Heart right ventricle (tissue), 16 donors: ENCODE measurements at places on chromosomes 1 and 21. TPM values are rescaled to one million over a fixed set of nuclear protein-coding genes. Genes with fewer than 3 reads are reported as not detected.
A peak's percentile ranks its signal among the peaks of the same experiment; 100 is the strongest.

DNA sequence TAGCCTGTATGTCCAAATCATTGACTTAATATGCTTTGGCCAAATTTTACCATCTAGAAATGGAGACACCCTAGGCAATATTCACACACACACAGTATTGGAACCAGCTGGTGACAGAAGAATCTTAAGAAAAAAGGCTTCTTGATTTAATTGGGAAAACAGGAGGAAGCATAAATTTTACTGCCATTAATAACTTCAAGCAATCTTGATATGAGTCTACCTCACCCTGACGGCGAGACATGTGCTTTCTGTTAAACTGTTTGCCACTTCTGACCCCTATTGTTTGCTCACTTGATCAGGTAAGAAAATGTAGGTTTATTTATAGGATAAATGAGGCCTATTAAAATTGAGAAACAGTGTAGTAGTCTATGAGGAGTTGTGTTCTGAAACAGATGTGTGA, 73.2 kb downstream of the KIFAP3 start:
- no peak for DNase-seq
- H3K27ac ChIP-seq = no peak overlapping the region
- no peaks in the 10 kb centered on the region for H3K36me3 ChIP-seq
- H3K4me1 ChIP-seq = peaks cover 15% of the 10 kb centered on the region

The NECTIN4 gene
- not detected for polyA plus RNA-seq

- H3K4me1 ChIP-seq = peaks cover 16% of the 10 kb centered on the region
- DNase-seq = no peak
- peaks cover 7% of the 10 kb centered on the region for H3K36me3 ChIP-seq
- peak overlapping the region; percentile 94 for H3K27ac ChIP-seq
Observed at GRCh38 chr21:33302055-33302454, 22.7 kb upstream of the IFNAR1 start.

The CFHR1 gene
- not detected for polyA plus RNA-seq

- no peak for DNase-seq
- peaks cover 79% of the 10 kb centered on the region for H3K4me1 ChIP-seq
- H3K27ac ChIP-seq = peak overlapping the region; percentile 69
- no peaks in the 10 kb centered on the region for H3K27me3 ChIP-seq
- no peaks in the 10 kb centered on the region for H3K36me3 ChIP-seq
Observed at GRCh38 chr1:27436204-27437159, 44.1 kb downstream of the GPR3 start.

The DNALI1 gene
- 1.9 TPM for polyA plus RNA-seq

- H3K4me1 ChIP-seq = peaks cover 72% of the 10 kb centered on the region
- H3K27me3 ChIP-seq = no peaks in the 10 kb centered on the region
- H3K36me3 ChIP-seq = peaks cover 52% of the 10 kb centered on the region
Observed at GRCh38 chr1:115669002-115669673, 27.4 kb downstream of the VANGL1 start.

DNA sequence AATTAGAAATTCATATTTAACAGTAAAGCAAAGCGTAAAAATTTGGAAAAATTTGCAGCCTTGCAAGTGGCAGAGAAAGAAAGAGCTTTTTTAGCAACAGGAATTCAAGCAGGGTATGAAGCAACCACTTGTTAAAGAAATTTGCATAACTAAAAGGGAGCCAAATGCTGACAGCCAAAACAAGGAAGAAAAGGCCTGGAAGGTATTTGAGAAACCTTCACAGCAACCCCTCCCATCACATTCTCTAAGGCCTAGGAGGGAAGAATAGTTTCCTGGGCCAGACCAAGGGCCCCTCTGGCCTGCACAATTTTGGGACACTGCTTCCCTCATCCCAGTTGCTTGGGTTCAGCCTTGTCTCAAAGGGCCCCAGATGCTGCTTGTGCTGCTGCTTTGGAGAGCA, 672.4 kb upstream of the TMPRSS15 start:
- no peak for DNase-seq
- H3K36me3 ChIP-seq = no peaks in the 10 kb centered on the region
- H3K4me1 ChIP-seq = no peaks in the 10 kb centered on the region
- no peaks in the 10 kb centered on the region for H3K27me3 ChIP-seq
- no peak overlapping the region for H3K27ac ChIP-seq

The SLFNL1 gene
- 0.22 TPM for polyA plus RNA-seq

GRCh38 chr1:156079762-156080161, 2.5 kb downstream of the MEX3A start:
- no peaks in the 10 kb centered on the region for H3K27me3 ChIP-seq
- no peaks in the 10 kb centered on the region for H3K36me3 ChIP-seq
- H3K4me1 ChIP-seq = peaks cover 21% of the 10 kb centered on the region
- no peak for DNase-seq
- no peak overlapping the region for H3K4me3 ChIP-seq
- H3K27ac ChIP-seq = no peak overlapping the region

- DNase-seq = no peak
- no peak overlapping the region for H3K4me3 ChIP-seq
- H3K27me3 ChIP-seq = no peaks in the 10 kb centered on the region
Observed at GRCh38 chr1:30521261-30521865, 202.0 kb downstream of the MATN1 start.

GRCh38 chr1:167439301-167439988, 78.9 kb downstream of the CD247 start:
- peak overlapping the region; percentile 46 for H3K4me3 ChIP-seq
- H3K27ac ChIP-seq = no peak overlapping the region
- no peaks in the 10 kb centered on the region for H3K36me3 ChIP-seq

DNA sequence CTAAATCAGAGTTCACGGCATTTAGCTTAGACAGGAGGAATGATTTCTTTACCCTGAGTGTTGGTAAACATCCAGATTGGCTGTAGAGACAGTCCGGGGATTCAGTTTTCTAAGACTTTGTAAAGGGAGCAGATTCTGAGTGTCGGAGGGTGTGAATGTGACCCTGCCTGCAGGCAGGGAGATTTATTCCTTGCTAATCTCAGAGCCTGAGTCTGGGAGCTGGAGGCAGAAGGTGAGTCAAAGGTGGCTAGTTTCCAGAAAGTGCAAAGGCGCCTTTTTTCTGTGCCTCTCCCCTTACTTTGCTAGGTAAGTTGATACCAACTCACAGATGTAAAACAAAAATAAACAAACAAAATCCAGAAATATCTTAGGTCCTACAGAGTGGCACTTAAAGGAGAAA, 11.7 kb downstream of the ATP1B1 start:
- no peak overlapping the region for H3K4me3 ChIP-seq
- H3K36me3 ChIP-seq = no peaks in the 10 kb centered on the region
- peaks cover 41% of the 10 kb centered on the region for H3K4me1 ChIP-seq
- DNase-seq = no peak

- H3K4me1 ChIP-seq = no peaks in the 10 kb centered on the region
- H3K27me3 ChIP-seq = no peaks in the 10 kb centered on the region
- no peak overlapping the region for H3K4me3 ChIP-seq
- no peaks in the 10 kb centered on the region for H3K36me3 ChIP-seq
Observed at GRCh38 chr1:3498986-3499385, 44.5 kb downstream of the ARHGEF16 start.

DNA sequence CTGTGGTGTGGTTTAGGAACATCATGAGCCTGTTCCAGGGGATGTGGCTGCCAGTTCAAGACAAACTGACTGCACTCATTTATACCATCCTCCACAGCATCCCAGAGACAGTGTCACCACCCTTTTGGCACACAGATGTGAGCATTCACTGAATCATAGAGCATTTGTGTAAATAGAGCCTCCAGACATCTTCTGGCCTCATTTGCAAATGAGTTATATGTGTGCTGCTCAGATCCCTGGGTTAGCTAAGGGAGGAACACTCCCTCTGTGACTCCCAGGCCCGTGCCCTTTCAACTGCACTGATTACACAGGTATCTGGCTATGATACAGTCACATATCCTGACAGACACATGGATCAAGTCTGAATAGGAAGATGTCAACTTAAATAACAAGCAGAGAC, 351.5 kb upstream of the PLD5 start:
- no peaks in the 10 kb centered on the region for H3K36me3 ChIP-seq
- H3K27me3 ChIP-seq = no peaks in the 10 kb centered on the region
- peak overlapping the region; percentile 14 for H3K27ac ChIP-seq
- no peaks in the 10 kb centered on the region for H3K4me1 ChIP-seq

DNA sequence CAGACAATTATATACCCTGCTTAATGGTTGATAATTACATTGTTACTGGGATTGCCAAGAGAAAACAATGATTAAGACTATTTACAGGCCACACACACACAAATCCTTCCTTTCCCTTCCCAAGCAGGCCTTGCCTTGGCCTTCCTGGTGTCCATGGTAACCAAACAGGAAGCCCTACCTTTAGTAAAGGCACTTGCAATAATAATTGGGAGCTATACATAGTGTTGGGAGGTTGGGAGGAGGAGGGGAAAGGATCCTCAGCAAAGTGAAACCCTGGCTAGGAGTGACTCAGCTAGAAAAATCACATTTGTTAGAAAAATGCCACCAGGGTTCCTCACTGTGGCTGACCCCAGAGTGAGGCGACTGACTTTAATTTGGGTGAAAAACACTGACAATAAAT, 122.3 kb upstream of the ADAR start:
- DNase-seq = peak; percentile 70
- no peaks in the 10 kb centered on the region for H3K27me3 ChIP-seq
- H3K27ac ChIP-seq = peak overlapping the region; percentile 91
- H3K4me1 ChIP-seq = peaks cover 38% of the 10 kb centered on the region
- no peak overlapping the region for H3K4me3 ChIP-seq
- H3K36me3 ChIP-seq = no peaks in the 10 kb centered on the region

DNA sequence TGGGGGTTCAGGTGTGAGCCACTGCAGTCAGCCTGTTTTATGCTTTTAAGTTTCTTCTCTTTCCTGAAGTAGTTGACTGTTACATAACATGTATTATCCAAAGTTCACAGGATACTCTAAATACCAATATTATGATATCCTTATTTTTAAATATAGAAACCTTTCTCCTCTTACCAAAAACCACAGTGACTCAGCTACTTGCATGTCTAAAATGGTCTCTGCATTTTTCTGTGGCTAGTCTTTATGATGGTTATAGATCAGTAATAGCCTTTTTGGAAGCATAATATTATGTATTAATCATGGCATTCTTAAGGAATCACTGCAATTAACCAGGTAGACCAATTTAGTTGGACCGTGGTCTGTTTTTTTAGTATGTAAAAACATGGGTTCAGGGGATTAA, 210.8 kb upstream of the CACYBP start:
- no peak for DNase-seq
- H3K36me3 ChIP-seq = no peaks in the 10 kb centered on the region
- H3K4me1 ChIP-seq = no peaks in the 10 kb centered on the region

- H3K4me1 ChIP-seq = peaks cover 57% of the 10 kb centered on the region
- peak overlapping the region; percentile 96 for H3K27ac ChIP-seq
- peak; percentile 59 for DNase-seq
Observed at GRCh38 chr1:234722904-234723720, 113.1 kb upstream of the IRF2BP2 start.

DNA sequence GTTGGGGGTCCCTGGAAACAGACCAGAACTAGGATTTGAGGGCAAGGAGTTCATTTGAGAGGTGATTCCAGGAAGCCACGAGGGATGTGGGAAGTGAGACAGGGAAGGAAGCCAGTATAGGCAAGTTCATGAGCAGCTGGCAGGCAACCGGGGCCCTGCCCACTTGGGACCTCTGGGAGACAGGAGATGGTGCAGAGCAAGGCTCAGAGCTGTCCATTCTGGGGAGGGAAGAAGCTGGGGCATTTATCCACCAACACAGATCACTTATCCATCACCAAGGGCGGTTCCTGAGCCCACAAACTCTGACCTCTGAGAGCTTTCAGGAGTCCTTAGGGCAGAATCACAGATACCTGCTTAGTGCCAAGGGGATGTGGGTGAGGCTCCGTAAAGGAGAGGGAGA, 16.8 kb downstream of the EDN2 start:
- no peak overlapping the region for H3K4me3 ChIP-seq
- no peaks in the 10 kb centered on the region for H3K36me3 ChIP-seq
- H3K27me3 ChIP-seq = no peaks in the 10 kb centered on the region
- no peaks in the 10 kb centered on the region for H3K4me1 ChIP-seq
- no peak overlapping the region for H3K27ac ChIP-seq
- no peak for DNase-seq

The DCST1 gene
- 0.29 TPM for polyA plus RNA-seq

The MCOLN2 gene
- polyA plus RNA-seq = 0.01 TPM

DNA sequence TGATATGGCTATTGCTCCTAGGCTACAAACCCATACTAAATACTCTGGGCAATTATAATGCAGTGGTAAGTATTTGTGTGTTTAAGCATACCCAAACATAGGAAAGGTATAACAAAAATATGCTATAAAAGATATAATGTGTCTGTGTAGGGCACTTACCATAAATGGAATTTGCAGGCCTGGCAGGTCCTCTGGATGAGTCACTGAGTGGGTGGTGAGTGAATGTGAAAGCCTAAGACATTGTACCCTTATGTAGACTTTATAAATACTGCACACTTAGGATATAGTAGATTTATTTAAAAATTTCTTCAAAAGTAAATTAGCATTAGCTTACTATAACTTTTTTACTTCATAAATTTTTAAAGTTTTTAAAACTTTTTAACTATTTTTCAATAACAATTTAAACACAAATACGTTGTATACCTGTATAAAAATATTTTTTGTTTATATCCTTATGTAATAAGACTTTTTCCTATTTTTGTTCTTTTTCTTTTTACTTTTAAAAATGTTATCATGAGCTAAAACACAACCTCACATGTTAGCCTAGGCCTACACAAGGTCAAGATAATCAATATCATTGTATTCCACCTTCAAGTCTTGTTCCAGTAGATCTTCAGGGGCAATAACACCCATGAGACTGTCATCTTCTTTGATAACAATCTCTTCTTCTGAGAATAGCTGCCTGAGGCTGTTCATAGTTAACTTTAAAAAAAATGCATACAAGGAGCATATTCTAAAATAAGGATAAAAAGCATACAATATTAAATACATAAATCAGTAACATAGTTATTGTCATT, 306.3 kb upstream of the RGS18 start:
- H3K36me3 ChIP-seq = no peaks in the 10 kb centered on the region
- H3K4me3 ChIP-seq = no peak overlapping the region
- H3K4me1 ChIP-seq = no peaks in the 10 kb centered on the region
- no peaks in the 10 kb centered on the region for H3K27me3 ChIP-seq
- DNase-seq = no peak
- no peak overlapping the region for H3K27ac ChIP-seq

DNA sequence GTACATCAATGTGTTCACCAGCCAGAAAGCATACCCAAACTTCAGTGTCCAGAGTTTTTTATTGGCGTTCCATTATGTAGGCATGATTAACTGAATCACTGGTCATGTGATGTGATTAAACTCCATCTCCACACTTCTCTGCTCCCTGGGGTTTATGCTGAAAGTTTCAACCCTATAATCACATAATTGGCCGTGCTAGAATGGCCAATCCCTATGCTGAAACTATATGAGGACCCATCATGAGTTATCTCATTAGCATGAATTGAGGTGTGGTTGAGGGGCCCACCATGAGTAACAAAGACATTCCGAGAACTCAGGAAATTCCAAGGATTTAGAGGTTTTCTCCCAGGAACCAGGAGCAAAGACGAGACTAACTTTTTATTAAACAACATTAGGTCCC, 31.8 kb upstream of the FBXO28 start:
- no peaks in the 10 kb centered on the region for H3K36me3 ChIP-seq
- peaks cover 7% of the 10 kb centered on the region for H3K27me3 ChIP-seq

- H3K27ac ChIP-seq = no peak overlapping the region
- peaks cover 41% of the 10 kb centered on the region for H3K27me3 ChIP-seq
- peak overlapping the region; percentile 77 for H3K4me3 ChIP-seq
- DNase-seq = no peak
- H3K36me3 ChIP-seq = no peaks in the 10 kb centered on the region
Observed at GRCh38 chr1:161439280-161440232, 65.7 kb upstream of the FCGR2A start.

The LRRC53 gene
- polyA plus RNA-seq = not detected

The FCGR2B gene
- 3.7 TPM for polyA plus RNA-seq

- peak overlapping the region; percentile 71 for H3K4me3 ChIP-seq
- H3K36me3 ChIP-seq = peaks cover 21% of the 10 kb centered on the region
- peaks cover 11% of the 10 kb centered on the region for H3K4me1 ChIP-seq
- peak; percentile 92 for DNase-seq
Observed at GRCh38 chr1:23958810-23959460, 693 bp upstream of the PNRC2 start.
